Renal cortical epithelial cell (primary cell): ENCODE measurements at places on chromosomes 2 and 18. TPM values are rescaled to one million over a fixed set of nuclear protein-coding genes. Genes with fewer than 3 reads are reported as not detected.

GRCh38 chr2:15968280-15969178 is 28.2 kb downstream of the MYCN start:
- DNase-seq, result peak; percentile 15

GRCh38 chr18:45139478-45139877 is 458.8 kb downstream of the SETBP1 start:
- no peak for DNase-seq

- no peak for DNase-seq
Observed at GRCh38 chr2:151853070-151853758, 25.0 kb upstream of the ARL5A start.

GRCh38 chr18:74268175-74268574 is 23.6 kb downstream of the CYB5A start:
- no peak for DNase-seq

DNA sequence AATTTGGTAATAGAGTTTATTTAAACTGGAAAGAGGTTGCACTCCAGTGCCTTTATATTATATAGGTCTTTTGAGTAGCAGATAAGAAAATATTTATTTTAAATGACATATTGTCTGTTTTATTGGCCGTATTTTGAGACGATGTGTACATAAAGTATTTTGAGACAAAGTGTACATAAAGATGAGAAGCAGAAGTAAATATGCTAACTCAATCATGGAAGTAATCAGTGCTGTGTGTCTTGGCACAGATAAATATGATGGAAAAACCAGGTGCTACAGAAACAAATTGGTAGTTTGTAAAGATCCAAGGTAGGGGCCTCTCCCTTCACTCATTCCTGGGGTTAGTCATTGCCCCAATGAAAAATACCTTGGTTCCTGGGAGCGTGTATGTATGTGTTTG is 382.9 kb downstream of the DSEL start:
- no peak for DNase-seq

ZSWIM2 gene
- not detected in 2 replicates for total RNA-seq

DNA sequence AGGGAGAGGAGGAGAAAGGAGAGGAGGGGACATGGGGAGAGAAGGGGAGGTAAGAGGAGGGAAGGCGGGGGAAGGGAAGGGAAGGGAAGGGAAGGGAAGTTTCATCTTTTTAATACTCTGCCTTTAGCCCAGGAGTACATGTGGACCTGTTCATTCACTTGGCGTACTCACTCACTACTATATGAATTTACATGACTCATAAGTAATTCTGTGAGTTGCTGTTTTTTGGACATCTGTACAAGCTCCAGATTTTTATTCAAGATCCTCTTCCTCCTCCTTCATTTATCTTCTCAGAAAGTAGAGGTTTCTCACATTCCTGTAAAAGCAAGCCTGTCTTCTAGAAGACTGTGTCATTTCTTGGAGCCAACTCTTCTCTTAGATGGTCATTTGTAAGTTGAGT is 84.6 kb downstream of the RDH14 start:
- DNase-seq, result no peak

KCNG2 gene
- 0.20 TPM in 1 of 2 replicates, not detected in the other for total RNA-seq

GRCh38 chr2:64485331-64485730 is 31.4 kb downstream of the LGALSL start:
- no peak for DNase-seq

FSHR gene
- 0.05 TPM in 1 of 2 replicates, not detected in the other for total RNA-seq

GRCh38 chr2:82740527-82740926 is 1718.6 kb downstream of the SUCLG1 start:
- DNase-seq, result no peak

DNA sequence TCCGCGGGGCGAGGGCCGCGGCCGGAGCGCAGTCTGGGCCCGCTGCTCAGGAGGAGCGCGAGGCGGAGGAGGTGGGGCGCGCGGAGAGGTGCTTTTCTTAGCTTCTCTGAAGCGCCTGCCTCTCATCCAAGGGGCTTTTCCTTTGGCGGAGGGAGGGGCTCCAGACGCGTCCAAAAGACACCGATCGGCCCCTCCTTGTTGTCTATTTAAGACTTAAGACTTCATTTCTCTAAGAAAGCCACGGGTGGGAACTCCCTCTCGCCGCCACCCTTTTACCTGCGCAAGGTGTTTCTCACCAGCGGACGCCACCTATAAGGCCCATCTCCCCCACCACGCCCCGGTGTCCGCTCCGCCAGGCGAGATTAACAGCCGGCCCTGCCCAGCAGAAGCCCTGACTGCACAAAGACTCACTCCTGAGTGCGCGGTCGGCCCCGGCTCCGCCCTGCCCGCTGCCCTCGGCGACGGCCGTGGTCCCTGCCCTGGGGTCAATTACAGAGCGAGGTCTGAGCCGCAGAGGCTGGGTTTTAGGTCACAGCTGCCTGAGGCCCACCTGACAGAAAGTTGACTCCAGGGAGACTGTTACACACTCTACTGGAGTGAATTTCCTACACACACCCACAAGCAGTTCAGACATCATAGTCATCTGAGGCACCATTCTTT is at the start of gene DSC2:
TSS of gene DSC2 (minus strand) at position 397 of the 660 bp plus-strand sequence. CDS start 450 bp downstream, outside the sequence.
- no peak for DNase-seq

GRCh38 chr2:188415754-188416083 is 124.0 kb downstream of the GULP1 start:
- peak; percentile 97 for DNase-seq

TFCP2L1 gene
- total RNA-seq, result 16.1 and 139 TPM in 2 replicates

DNA sequence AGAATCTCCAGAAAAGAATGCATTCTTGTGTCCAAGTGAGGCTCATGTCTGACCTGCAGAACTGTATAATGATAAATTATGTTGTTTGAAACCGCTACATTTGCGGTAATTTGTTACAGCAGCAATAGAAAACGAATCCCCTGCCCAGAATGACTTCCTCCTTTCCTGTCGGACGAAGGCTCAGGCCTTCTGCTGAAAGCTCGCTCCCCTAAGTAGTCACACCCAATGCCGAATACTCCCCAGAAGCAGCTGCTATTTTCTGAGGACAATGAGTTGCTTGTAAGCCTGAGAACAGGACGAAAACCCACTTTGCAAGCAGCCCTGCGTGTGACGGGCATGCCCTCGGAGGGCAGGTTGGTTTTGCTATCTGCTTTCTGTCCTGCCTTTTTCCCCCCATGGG is 27.7 kb upstream of the PTPN4 start:
- no peak for DNase-seq

ALK gene
- not detected in 2 replicates for total RNA-seq

EML6 gene
- 1.6 and 1.7 TPM in 2 replicates for total RNA-seq
